ENCODE measurements at places on chromosomes 3 and 15.
A peak's percentile ranks its signal among the peaks of the same experiment; 100 is the strongest.

DNA sequence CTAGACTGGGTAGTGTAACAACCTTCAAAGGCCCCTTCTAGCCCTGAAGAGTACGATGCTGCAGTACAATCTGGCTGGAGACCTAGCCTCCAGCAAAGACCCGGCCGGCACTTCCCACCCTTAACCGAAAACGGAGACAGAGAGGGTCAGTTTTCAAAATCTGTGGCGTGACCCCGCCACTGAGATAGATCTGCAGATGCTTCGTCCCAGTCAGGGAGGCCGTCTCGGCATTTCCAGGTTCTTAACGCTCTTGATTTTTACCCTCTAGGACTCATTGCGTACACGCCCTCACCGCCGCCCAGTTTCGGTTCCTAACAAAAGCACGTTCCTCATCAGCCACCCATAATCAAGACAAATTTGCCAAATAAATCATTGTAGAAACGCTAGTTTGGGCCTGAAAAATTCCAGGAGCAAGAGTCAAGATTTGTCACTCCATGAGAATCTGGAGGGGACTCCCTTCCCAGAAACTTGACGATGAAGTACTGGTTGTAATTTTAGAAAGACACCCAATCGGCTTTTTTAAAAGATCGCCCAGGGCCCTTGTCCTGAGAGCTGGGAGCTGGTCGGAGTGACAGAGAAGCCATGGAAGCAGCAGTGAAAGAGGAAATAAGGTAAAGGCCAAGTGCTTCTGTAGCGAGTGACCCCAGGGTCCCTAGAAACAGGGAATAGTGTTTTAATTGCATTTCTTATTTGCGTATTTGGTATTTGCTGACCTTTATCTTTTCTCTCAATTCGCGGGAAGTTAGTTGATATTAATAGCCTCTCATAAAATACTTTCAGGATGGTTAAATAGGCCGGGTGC is 868 bp upstream of the TMEM87A start:
- peak; percentile 24 for DNase-seq

GRCh38 chr15:98178861-98179260 is 218.4 kb downstream of the ARRDC4 start:
- no peak for DNase-seq

DNA sequence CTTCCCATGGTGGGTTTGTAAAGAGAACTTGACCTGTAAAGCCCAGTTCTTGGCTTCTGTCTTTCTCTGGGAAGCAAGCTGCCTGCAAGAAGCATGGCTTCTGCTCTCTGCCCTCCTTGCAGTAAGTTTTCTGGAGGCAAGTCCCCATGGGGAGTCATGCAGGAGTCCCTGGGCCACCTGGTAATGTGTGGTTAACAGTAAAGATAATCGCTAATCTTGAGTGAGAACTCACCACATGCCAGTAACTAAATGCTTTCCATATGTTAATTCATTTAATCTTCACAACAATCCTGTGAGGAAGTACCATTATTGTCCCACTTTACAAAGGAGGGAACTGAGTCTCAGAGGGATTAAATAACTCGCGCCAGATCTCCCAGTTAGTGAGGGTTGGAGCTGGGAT is 4.2 kb downstream of the CAPN3 start:
- DNase-seq = no peak

DNA sequence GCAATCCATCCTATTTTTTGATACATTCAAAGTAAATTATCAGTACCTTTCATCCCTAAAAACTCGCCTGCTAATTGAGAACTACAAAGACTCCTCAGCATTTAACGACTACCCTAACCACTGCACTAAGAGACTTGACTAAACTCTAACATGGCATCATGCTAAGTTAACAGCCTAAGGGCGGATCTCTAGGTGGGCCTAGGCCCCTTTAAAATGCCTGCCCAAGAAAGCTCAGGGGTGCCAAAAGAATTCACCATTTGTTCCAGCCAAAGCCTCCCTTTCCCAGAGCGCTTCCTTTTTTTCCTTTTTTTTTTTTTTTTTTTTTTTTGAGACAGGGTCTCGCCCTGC is 568 bp upstream of the NEK4 start:
- no peak for DNase-seq

GRCh38 chr15:67550522-67550921 is 8.0 kb downstream of the MAP2K5 start:
- no peak for DNase-seq

DNA sequence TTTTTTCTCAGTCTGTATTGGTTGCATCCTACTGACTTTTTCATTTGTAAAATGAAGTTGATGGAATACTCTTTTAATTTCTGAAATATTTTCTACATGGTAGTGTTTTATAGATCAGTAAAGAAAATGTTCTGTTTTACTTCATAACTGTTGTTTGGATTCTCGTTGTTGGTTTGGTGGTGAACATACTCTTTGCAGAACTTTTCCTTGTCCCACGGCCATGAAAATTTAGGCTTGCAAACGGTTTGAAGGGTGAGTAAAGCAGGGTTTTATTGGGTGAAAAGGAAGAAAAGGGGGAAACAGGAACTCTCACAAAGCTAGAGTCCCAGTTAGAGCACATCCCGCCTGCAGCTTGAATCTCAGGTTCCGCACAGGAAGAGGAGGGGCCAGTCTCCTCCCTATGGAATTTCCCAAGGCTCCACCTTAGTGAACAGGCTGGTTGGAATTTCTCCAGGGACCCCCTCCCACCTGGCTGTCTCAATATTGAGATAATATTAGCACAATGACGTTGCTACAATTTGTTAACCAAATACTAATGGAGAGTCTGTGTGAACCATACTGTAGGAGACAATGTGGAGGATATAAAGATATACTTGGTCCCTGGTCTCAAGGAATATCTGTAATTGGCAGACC is 5.6 kb downstream of the PDCD6IP start:
- no peak for DNase-seq

GRCh38 chr15:38864827-38865581 is 300.4 kb upstream of the RASGRP1 start:
- no peak for DNase-seq

DNA sequence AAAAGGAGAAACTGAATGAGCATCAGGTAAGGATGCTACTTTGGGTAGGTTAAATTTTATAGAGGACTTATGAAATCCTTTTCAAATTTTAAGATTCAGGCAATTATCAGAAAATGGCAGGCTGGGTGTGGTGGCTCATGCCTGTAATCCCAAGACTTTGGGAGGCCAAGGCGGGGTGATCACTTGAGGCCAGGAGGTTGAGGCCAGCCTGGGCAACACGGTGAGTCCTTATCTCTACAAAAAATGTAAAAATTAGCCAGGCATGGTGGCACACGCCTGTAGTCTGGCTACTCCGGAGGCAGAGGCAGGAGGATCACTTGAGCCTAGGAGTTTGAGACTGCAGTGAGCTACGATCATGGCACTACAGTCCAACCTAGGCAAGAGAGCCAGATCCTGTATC is 23.1 kb downstream of the DCUN1D1 start:
- DNase-seq = no peak

DNA sequence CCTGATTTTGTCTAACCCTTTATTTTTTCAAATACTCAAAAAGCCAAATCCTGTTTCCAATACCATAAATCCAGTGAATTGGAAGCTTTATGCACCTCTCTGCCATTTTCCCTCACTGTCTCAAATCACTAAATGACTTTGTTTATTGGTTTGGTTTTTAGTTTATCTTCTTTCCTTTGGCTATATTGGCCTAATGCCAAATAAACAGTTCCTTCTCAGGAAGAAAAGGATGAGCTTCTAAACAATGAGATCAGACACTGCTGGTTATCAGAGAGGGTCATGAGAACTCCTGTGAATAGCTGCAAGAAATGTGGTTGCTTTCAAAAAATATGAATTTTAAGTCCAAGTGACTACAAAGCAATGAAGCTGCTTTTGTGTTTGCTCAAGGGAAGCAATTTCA is 359.9 kb downstream of the MECOM start:
- DNase-seq = no peak

DNA sequence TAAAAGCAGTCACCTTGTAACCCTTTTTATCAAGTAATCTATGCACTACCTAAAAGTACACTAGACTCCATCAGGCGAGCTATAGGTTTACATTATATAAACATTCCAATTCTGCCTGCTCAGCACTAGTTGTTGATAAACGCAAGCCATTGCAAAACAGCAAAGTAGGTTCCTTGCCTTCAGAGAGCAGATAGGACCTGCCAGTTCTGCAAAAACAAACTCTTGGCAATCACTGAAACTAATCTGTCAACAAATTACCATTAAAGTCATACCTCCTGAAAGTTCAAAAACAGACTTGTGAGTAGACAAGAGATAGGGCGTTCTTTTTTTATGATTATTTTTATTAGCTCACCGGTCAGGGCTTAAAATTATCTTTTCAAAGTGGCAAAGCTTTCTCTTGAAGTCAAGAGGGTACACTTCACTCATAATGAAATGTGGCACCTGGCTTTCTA is 392.5 kb downstream of the FOXP1 start:
- no peak for DNase-seq

DNA sequence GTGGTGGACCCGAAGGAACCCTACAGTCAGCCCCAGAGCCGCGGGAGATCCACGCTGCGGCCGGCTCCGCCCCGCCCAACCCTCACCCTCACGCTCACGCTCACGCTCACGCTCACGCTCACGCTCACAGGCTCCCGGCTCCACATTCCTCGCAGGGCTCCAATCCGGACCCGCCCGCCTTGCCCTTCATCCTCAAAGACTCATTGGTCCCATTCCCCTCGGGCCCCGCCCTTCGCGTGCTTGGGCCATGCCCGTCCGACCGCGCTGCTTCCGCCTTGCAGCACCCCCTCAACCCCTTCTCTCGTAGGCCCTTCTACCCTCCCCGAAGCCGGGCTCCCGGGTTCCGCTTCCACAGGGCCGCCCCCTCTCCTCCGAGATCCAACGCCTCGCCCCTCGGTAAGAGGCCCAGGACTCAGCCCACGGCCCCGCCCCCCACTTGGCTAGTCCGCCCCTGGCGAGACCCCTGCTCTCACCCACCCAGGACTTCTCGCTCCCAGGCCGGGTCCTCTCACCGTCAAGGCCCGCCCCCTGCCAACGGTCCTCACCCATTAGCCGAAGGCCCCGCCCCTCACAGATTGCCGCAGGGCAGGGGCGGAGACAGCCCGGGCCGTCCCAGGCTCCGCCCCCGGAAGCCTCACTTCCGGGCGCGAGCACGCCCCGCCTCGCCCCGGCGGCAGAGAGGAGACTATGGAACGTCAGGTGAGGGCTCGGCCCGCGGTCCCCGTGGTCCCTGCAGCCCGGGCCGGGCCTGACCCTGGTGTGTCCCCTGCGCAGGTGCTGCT is at the start of gene APEH:
TSS of gene APEH (plus strand) at position 637 of the 782 bp plus-strand sequence. CDS start at position 688, 51 bp downstream.
- peak; percentile 99 for DNase-seq

- DNase-seq = no peak
Observed at GRCh38 chr3:62611541-62612240, 238.3 kb upstream of the FEZF2 start.

DNA sequence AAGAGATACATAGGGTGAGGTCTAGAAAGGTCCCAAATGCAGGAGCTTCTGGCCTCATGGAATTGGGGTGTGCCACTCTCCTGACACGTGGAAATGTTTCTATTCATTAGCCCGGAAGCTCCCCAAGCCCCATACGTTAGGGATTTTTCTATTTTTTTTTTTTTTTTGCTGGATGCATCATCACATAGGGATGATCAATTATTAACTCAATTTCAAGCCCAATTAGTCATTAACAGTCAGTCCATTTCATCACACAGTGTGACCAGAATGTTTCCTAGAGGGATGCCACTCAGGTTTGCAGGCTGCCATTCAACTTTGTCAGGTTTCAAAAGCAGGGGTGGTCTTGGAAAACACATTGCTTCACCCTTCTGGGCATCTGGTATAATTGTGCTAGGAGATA is 40.7 kb upstream of the MKRN3 start:
- DNase-seq = no peak

DNA sequence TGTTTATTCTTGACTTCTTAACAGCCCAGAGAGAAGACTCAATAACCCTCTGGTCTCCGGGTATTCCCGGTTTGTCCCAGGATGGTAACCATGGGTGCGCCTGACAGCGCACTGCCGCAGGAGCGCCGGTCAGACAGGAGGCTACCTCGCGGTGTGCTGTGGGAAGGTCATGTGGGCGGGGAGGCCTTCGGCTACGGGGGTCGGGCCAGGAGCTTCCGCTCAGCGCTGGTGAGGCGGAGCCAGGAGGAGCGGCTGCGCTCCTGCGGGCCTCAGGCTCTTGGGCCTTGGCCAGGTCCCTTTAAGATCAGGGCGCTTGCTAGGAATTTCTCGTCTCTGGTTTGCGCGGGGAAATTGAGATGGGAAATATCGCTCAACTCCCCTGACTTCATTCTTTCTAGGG is 182.3 kb upstream of the NDN start:
- DNase-seq = no peak

DNA sequence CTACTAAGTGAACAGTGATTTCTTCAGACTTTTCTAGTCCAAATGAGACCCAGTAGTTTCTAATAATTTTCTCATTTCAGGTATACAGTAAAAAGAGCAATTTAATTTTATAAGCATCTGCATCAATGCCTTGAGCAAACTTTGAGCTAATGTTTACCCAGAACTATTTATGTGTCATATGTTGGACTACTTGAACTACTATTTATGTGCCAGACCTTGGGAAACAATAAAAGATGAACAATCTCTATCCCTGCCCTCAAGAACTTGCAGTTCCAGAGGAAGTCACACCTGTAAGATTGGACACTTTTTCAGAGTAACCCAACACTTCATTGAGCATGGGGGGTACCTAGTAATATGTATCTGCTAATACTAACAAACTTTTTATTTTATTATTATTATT is 2.3 kb upstream of the UBE3A start:
- DNase-seq = no peak

- DNase-seq = no peak
Observed at GRCh38 chr3:15164340-15164739, 41.7 kb upstream of the CAPN7 start.

DNA sequence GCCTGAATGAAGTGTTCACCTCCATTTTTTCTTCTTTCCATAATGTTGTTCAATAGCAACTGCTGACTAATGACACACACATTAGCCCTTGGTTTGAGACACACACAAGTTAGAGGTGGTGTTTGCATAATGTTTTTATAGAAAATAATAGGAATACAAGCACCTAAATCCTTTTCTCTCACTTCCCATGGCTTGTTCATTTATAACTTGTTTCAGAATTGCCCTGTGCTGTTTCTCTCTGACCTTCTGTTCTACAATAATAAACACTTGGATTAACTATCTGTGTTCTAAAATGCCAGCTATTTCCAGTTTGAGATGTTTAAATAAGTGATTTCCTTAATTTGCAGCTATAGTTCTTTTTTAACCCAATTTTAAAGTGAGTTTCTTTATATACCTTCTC is 525.1 kb upstream of the ROBO2 start:
- DNase-seq = no peak

DNA sequence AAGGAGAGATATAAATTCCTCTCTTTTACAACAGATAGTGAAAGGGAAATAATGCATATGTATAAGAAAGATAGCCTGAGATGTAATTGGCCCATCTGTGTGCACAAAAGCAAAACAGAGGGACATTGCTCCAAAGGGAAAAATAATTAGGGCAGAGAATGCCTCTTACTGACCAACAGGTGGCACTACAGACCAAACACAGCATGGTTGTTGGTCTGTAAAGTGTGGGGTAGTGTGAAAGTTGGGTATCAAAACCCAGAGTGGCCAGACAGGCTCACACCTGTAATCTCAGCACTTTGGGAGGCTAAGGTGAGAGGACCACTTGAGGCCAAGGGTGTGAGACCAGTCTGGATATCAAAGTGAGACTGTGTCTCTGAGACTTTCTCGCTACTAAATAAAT is 4.5 kb upstream of the TLNRD1 start:
- DNase-seq = no peak

Measured in Calu3 (cell line).